Stimulated activated naive B cell treated with anti-CD40 and anti-IgM and Interleukin-4, amounts not matched to agents 10 μg/mL and 1 μg/mL and 100 μg/mL, for 72 hours (primary cell): ENCODE measurements at places on chromosomes 3 and 15.

DNA sequence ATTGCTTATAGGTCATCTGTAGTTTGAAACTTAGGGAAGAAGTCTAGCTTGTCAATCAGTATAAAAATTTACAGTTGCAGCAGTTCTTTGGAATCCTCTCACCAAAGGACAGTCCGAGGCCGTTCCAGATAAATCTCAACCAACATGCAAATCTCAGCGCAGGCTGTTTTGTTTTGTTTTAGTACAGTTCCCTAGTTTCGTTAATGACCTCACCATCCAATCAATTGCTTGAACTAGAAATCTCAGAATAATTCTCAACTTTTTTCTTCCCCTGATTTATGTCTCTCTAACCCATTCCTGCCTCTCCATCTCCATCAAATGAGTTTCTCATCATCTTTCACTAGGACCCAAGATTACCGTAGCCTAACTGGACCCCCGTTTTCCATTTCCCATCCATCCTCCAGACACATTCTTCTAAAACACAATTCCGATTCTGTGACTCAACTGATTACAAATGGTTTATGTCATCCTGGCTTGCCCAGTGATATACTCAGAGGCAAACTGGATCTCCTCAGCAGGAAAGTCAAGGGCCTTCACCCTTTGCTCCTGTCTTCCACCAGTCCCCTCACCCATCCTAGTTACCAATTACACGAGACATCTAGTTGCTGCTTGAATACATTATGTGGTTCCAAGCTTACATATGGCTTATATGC is 1.3 kb downstream of the SMCO1 start:
- no peak overlapping the region for H3K27ac ChIP-seq
- no peak overlapping the region for H3K4me3 ChIP-seq
- peaks cover 13% of the 10 kb centered on the region for H3K27me3 ChIP-seq
- no peak for DNase-seq
- no peaks in the 10 kb centered on the region for H3K4me1 ChIP-seq

- H3K27ac ChIP-seq, result no peak overlapping the region
- H3K36me3 ChIP-seq, result peaks cover 13% of the 10 kb centered on the region
- H3K4me1 ChIP-seq, result peaks cover 17% of the 10 kb centered on the region
- H3K4me3 ChIP-seq, result no peak overlapping the region
These were observed 380.3 kb upstream of the CBLB start for GRCh38 chr3:106249159-106249558.

GRCh38 chr3:125605756-125606155 is 10.5 kb upstream of the OSBPL11 start:
- no peaks in the 10 kb centered on the region for H3K36me3 ChIP-seq
- no peak overlapping the region for H3K27ac ChIP-seq
- H3K4me1 ChIP-seq, result no peaks in the 10 kb centered on the region
- peaks cover 4% of the 10 kb centered on the region for H3K27me3 ChIP-seq
- no peak for DNase-seq

GRCh38 chr3:145519398-145520047 is 641.5 kb downstream of the PLOD2 start:
- no peak for DNase-seq
- no peaks in the 10 kb centered on the region for H3K27me3 ChIP-seq
- no peak overlapping the region for H3K4me3 ChIP-seq
- no peak overlapping the region for H3K27ac ChIP-seq
